CD4-positive, alpha-beta T cell treated with Interleukin-10 for 1 hour (primary cell): ENCODE measurements at places on chromosomes 13 and 19.

DNA sequence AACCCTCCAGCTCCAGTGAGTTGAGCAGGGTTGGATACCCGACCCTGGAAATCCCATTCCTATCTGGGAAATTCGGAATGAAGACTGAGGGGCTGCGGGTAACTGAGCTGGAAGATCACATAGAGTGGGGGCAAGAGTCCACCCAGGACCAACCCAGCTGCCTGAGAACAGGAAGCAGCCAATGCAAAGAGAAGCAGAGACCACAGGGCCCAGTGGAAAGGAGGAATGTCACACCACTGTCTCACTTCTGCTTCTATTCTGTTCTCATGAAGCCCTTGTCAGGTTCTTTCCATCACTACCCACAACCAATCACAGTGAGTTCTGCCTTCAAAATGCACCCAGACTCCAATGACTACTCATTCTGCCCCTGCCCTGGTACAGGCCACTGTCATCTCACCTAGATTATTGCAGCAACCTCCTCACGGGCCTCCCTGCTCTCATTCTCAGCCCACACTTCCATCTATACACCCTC, 15.3 kb downstream of the DYRK1B start:
- no peak for DNase-seq

DNA sequence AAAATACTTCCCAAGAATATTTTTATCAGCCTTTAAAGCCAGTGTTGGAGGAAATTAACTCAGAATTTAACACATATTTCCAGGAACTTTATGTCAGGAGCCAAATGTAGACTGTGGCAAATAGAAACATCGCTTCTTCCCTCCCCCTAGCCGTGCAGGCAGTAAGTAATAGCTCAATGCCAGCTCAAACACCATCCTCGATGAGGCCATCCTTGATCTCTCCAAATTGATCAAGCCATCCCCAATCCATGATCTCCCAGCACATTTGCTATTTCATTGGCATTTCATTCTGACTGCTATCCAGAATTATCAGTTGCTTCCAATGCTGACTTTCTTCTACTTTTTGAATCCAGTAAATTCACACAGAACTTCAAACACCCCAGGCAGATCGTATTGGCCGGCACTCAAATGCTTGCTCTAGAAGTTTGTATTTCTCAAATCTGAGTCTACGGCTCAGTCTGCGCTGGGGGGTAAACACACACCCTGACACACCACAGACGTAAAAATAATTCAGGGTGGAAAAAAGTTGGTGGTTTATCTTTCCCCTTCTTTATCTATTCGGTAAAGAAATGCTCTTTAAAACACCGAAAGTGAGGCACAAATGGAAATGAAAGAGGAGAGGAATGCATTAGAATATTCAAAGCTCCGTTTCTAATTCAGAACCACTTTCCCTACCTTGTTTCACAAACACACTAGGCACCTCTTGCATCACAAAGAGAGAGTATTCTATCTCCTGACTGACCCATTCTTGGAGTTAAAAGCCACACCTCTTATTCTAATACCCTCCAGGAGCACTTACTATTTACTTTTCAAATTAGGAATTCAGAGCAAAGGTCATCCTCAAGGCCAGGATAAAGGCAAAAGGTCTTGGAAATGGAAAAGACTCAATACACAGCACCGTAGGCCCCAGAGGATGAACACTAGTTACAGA, 991 bp downstream of the OBI1 start:
- DNase-seq, result no peak

GRCh38 chr13:113117335-113117872, 5.2 kb upstream of the F10 start:
- DNase-seq, result no peak

- no peak for DNase-seq
Observed at GRCh38 chr13:31997641-31998040, 33.9 kb upstream of the FRY start.

DNA sequence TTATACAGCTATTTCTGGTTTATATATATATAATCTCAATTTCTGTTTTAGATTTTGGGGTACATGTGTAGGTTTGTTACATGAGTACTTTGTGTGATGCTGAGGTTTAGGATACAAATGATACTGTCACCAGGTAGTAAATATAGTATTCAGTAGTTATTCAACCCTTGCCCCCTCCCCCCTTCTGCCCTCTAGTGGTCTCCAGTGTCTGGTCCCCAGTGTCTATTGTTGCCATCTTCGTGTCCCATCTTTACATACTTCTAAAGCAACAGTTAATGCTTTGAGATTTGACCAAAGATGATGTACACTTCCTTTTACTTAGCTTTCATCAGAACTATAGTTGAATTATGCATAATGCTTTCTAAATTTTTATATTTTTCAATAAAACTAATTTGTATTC, 1623.4 kb upstream of the PRR20A start:
- no peak for DNase-seq

- DNase-seq, result no peak
Observed at GRCh38 chr13:39760521-39760920, 105.1 kb downstream of the COG6 start.

DNA sequence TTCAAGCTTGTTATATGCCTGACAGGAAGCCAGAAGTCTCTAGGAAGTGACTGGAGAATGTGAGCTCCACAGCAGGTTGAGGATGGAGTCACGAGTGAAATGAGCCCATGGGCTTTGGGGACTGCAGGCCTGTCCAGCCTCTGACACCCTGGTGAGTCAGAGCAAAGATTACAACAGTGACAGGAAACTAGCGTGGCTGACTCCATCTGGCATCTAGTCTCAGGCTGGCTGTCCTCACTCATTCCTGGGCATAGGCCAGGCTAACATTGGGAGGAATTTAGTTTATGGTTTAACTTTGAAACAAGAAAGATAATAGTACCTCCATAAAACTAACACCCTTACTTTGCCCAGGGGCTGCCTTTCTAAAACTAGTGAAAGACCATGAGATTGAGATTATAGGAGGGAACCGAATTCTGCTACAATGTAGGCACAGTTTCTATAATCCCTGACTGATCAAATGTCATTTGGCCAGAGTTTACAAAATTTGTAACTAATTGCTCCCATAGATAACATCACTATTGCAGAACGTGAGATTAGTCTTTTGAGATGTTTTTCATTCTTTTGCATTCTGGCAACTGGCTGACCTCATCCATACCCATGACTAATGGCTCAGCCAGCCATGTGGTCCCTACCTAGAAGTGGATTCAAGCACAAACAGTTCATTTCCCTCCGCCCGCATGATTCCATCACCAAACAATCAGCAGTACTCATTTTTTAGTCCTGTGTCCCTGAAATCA, 28.4 kb downstream of the PSG1 start:
- DNase-seq, result no peak

- DNase-seq, result no peak
Observed at GRCh38 chr13:98784666-98785065, 32.2 kb upstream of the SLC15A1 start.

DNA sequence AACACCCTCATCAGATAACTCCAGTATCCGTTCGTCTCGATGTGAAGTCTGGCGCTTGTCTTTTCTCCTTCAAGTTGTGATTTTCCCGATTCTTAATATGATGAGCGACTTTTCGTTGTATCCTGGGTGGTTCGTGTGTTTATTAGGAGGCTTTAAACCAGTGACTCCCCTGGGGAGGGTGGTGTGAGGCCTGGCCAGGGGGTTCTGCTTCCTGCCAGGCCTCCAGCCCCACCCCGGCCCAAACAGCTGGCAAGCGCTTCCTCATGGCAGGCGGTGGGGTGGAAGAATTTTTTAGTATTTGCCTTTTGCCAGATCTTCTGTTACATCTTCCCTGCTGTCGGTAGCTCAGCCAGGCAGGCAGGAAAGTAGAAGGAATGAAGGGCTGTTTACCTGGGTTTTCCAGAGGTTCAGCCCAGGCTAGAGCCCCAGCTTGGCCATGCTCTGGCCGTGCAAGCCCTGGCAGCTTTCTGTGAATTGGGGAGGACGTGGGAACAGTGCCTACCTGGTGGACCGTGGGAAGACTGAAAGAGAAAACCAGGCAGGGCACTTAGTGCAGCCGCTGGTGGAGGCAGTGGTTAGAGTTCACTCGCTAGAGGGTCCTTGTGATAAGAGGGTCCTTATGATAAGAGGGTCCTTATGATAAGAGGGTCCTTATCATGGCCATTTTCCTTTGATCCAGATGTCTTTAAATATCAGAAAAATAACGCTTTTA, 37.7 kb upstream of the DCUN1D2 start:
- DNase-seq, result no peak

DNA sequence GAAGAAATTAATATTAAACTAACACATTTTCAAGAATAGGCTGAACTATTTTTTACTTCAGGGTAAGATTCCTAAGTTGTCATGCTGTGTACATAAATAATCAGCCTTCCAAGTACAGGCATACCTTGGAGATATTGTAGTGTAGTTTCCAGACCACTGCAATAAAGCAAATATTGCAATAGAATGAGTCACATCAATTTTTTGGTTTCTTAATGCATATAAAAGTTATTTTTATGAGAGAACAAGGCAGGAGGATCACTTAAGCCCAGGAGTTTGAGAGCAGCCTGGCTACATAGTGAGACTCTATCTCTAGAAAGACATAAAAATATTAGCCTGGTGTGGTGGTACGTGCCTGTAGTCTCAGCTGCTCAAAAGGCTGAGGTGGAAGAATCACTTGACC, 511.5 kb downstream of the UQCRFS1 start:
- no peak for DNase-seq

DNA sequence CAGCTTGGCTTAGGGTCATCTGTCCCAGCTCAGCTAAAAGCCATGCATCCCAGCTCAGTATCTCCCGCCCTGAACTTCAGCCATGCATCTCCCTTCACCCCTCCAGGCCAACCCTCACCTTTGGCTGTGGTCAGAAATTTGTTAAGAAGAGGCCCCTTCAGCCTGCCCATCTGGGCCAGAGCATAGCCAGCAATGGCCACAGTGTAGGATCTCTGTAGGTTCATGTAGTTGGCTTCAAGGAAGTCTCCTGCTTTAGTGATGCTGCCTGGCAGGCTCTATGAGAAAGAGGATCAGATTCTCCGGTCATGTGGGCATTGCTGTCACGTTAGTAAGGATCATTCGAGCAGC, 16.6 kb upstream of the TNFSF14 start:
- no peak for DNase-seq

- peak; percentile 53 for DNase-seq
Observed at GRCh38 chr19:2856457-2857050, 10.6 kb upstream of the ZNF556 start.

DNA sequence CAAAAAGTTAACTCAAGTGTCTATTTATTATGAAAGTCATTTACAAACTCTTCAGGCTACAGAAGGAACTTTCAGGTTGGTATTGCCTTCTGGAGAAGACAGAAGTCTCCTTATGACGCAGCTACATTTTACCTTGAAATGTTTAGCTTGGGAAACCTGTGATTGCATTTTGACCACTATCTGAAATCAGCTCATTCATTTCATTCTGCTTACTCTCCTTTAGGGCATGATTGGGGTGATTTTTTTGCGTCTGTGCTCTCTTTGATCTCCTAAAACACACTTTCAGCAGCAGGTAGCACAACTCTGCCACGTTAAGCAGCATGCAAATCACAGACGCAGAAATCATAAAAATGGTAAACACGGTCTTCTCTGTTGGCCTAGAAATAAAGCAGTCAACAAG, 9.6 kb downstream of the GJB6 start:
- DNase-seq, result no peak

DNA sequence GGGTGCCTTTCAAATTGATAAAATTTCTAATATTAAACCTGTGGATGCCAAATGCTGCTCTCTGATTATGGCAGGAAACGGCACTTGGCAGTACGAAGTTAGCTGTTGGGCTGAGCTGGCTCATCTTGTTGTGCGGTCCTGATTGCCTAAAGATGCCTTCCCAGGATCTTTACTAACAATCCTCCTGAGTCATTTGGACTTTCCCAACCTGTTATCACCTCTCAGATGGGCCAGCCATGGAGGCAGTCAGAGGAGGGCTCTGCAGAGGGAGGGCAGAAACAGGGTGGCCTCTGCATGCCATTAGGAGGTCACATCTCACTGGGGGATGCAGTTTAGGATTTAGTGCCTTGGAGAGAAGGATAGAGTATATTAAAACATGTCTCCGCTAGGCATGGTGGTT, 27.3 kb downstream of the ALOX5AP start:
- DNase-seq, result no peak

DNA sequence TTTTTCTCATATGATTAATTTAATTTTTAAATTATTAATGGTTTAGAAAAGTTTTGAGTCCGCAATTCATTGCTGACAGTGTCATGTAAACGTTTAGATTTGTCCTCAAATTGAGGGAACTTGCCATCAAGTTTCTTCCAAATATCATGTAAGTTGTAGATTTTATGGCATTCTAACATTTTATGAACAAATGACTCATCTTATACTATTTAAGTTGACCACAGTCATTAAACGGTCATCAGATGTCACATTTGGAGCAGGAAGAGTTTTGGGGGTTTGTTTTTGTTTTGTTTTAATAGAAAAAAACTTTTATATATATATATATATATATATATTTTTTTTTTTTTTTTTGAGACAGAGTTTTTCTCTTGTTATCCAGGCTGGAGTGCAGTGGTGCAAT, 4.3 kb downstream of the ZNF114 start:
- DNase-seq, result no peak

- DNase-seq, result no peak
Observed at GRCh38 chr19:5803441-5803751, 1.5 kb upstream of the NRTN start.

DNA sequence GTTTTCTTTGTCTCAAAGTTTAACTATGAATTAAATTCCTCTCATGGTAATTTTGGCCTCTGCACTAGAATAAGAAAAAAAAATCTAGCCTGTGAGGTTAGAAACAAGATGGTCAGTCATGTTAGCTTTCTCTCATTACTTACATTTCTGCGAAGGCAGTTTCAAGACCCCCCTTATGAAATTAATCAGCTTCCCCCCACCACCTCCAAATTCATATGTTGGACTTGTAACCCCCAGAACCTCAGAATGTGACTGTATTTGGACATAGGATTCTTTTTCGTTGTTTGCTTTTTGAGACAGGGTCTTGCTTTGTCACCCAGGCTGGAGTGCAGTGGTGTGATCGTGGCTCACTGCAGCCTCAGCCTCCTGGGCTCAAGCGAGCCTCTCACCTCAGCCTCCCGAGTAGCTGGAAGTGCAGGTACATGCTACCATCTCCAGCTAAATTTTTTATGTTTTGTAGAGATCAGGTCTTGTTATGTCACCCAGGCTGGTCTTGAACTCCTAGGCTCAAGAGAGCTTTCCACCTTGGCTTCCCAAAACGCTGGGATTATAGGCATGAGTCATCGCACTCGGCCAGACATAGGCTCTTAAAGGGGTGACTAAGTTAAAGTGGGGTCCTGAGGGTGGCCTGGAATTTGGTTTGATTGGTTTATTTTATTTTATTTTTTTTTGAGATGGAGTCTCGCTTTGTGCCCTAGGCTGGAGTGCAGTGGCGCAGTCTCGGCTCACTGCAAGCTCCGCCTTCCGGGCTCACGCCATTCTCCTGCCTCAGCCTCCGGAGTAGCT, 1.4 kb downstream of the PLA2G4C start:
- DNase-seq, result no peak

DNA sequence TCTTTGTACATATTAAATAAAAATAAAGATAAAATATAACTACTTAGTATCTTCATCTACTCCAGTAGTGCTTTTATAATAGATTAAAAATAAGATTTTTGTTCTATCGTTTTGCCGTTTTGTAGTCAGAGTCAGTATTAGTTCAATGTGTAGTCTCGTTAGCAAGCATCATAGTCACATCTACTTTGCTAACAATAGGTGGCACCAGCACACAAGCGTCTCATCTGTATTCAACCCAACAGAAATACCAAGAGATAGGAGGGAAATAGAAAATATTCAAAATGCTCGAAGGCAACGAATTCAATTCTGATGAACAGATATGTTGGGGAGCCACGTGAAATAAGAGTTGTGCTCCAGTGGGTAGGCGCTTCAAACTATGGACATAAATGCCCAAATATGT, 21.4 kb upstream of the MICU2 start:
- peak; percentile 39 for DNase-seq

GRCh38 chr13:112366907-112367646, 9.1 kb upstream of the SPACA7 start:
- DNase-seq, result no peak

GRCh38 chr13:32203221-32203620, 111.9 kb downstream of the ZAR1L start:
- DNase-seq, result no peak
